Caco-2 (cell line): ENCODE measurements at places on chromosomes 5 and 9.

DNA sequence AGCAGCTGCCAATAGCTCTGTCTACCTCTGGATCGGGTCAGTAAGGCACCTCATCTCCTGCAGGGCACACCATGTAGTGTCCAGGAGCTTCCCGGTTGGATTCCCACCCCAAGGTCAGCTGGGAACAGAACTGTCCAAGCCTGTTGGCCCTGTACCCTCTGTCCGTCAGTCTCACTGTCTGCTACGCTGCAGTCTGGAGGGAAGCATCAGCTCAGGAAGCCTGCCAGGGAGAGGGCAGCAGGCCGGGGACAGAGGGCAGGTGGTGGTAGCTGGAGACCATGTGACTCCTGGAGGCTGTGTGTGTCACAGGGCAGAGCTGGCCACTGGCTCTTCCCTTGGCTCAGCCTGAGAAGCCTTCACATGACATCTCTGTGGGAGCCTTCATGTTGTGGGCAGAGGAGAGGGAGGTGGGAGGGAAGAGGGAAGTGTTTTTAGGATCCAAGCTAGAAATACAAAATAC is 134.5 kb downstream of the SEC61B start:
- no peak for DNase-seq

- no peak for DNase-seq
Measured at GRCh38 chr5:684751-685216, 8.4 kb downstream of the TPPP start.

GRCh38 chr9:88800329-88800682 is 191.0 kb upstream of the S1PR3 start:
- DNase-seq = no peak

DNA sequence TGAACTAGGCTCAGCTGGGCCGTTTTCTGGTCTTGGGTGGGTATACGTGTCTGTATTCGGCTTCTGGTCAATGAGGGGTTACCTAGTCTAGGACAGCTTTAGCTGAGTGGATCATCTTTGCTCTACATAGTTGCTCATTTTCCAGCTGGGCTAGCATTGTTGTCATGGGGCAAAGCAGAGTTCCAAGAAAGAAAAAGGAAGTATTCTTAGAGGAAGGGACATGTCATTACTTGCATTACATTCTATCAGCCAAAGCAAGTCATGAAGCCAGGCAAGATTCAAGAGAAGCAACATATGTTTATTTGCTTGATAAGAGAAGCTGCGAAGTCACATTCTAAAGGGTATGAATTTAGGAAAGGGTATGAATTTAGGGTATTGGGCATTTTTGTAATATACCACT is 396.5 kb downstream of the ZNF608 start:
- DNase-seq = no peak

GRCh38 chr5:83219495-83219894 is 142.1 kb downstream of the XRCC4 start:
- no peak for DNase-seq

DNA sequence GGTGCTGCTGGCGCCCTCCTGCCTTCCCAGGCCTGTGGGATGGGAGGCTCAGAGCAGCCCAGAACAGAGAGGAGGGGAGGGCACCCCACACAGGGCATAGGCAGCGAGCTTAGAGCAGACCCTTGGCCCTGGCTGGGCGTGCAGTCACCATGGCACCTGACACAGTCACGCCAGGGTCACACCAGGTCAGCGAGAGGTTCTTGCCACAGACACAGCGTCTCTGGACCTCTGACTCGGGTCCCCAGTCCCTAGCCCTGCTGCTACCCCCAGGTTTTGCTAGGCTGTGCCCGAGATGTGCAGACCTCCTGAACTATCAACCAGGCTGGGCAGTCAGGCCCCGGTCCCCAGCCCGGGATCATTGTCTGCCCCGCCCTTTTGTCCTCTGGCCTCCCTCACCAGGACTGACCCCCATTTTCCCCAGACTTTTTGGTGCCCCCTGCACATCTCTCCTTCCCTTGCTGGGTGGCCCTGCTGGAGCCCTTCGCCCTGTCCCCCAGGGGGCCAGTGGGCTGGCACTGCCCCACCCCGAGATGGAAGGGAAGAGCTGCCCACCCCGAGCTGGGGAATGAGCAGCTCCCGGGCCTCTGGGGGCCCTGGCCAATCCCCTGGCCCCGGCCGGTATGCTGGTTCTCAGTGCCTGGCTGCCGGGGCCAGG is 24.5 kb upstream of the NOTCH1 start:
- no peak for DNase-seq
